Stimulated activated CD8-positive, alpha-beta memory T cell treated with anti-CD3 and anti-CD28 coated beads, Interleukin-7, amount 100 ng/mL, for 24 hours (primary cell): ENCODE measurements at places on chromosomes 7 and 10.

- DNase-seq = no peak
Measured at GRCh38 chr7:25485026-25485425, 256.7 kb upstream of the NPVF start.

- DNase-seq = no peak
Measured at GRCh38 chr7:150910996-150911422, 58.7 kb downstream of the AOC1 start.

- DNase-seq = no peak
Measured at GRCh38 chr7:155713384-155713783, 68.9 kb downstream of the RBM33 start.

- peak; percentile 16 for DNase-seq
Measured at GRCh38 chr10:15370856-15371701, at the start of gene FAM171A1. TSS of gene FAM171A1 (minus strand) at chr10:15371289. CDS start at chr10:15371052, 237 bp downstream.

GRCh38 chr7:12761691-12762090, 74.3 kb downstream of the ARL4A start:
- no peak for DNase-seq

- DNase-seq = no peak
Measured at GRCh38 chr7:148967032-148967372, 61.3 kb downstream of the PDIA4 start.

GRCh38 chr7:74258639-74259038, 4.4 kb upstream of the RFC2 start:
- no peak for DNase-seq

DNA sequence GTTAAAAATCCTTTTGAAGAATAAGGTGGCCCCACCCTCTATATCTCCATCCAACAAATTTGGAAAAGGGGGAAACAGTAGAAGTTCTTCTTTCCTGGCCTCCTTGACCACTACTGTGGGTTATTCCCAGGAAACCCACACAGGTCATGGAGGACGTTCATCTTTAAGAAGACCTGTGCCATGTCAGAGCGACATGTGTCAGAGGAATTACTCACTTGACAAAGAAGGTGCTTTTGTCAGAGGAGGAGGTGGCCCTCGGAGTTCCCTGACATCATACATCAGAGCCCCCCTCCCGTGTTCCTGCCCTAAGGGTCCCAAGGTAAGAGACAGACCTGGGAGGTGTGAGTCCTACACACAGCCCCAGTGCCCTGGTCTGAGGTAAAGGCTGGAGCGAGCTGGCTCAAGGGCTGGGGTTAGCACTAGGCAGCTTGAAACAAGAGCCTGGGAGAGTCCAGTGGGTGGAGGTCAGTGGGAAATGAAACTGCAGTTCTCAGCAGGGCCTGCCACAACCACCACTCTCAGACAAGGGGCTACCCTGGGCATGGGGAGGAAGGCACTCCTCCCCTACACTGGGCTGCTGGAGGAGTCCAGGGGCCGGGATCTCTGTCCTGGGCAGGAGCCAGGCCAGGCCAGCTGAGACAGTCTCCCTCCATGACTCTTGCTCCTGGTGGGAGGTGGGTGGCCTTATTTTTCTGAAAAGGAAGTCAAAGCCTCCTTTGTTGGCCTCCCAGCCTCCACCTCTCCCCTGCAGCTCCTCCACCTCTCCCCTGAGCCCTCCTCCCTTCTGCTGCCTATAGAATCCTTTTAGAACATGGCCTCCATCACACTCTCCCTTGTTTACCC, 21.8 kb upstream of the ZMIZ1 start:
- no peak for DNase-seq

DNA sequence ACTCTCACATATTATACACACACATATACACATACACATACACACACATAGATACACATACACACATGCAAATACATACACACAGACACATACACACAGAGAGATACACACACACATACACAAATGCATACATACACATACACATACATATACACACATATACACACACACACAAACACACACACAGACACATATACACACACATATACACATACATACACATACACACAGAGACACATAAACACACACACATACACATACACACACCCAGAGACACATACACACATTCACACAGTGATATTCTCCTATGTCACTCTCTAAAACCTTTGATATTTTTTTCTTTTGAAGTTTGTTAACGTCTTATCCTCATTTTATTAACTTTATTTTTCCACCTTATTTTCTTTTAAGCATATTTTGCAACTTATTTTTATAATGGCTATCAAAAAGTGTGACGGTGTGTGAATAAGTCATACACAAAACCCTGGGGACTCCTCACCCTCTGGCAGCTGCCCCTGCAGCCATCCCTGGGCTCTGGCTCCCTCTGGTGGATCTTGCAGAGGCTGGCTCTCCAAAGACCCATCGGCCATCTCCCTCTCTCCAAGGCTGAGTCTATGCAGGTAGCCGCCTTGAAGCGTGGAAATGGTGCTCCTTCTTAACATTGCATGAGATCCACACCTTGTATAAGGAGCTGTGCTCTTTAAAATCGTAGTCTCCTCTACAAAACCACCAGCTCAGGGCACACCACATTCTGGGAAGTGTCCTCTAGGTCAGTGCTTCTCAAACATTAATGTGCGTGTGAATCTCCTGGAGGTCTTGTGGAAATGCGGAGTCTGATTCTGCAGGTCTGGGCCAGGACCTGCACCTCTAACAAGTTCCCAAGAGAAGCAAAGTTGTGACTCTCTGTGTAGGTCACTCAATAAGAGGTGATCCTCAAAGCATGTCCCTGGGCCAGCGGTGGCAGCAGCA, 4.1 kb upstream of the C10orf120 start:
- DNase-seq = peak; percentile 15

- DNase-seq = no peak
Measured at GRCh38 chr7:32204361-32205018, 134.3 kb upstream of the PDE1C start.

DNA sequence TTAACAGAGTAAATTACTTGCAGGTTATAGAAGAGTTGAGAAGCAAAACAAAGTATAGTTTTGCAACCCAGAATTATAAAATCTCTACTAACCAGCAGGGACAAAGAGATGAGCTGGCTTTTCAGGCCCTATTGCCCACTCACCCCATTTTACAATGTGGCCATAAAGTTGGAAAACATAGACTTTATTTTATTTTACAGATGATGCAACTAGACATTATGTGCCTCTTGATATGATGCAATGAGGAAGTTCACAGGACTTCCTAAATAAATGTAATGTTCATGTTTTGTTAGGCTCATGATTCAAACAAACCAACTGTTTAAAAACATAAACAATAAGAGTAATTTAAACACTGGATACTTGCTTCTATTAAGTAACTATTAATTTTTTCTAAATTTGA, 141.1 kb upstream of the WNT16 start:
- DNase-seq = no peak

DNA sequence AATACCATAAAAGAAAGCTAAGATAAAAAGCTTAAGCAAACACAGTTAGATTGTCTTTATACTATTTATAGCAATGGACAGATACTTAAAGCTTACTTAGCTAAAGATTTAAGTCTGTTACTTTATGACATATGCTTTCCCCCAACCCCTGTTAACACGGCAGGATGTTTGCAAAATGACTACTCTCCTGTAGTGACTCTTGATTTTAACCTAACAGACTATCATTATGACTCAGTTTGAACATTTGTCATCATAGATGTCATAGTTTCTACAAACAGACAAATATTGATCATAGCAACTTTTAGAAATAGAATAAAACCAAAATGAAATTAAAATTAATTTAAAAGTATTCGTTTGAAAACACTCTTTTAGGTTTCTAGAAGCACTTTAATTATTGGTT, 7.8 kb upstream of the COMMD3 start:
- DNase-seq = no peak

GRCh38 chr7:153190452-153190851, 430.9 kb downstream of the ACTR3B start:
- DNase-seq = no peak

GRCh38 chr10:129769381-129770116, 194.5 kb downstream of the EBF3 start:
- no peak for DNase-seq

DNA sequence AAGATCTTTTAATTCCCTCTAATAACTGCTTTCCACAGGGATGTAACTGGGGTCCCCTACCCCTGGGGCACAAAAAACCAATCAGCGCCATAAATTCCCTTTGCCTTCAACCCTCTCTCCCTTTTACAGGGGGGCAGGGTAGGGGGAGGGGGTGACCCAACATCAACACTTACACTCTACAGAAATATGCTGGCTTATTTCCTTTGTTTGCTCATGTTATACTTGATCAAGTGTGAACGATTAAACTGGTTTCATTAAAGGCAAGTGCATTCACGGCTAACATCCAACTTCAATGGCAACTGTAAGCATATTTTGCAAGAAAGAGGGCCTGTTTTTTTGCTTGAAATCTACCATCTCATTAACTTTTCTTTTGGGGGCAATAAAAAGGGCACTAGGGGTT, 2.9 kb downstream of the CTBP2 start:
- DNase-seq = no peak
